ENCODE measurements at places on chromosomes 4 and X. TPM values are rescaled to one million over a fixed set of nuclear protein-coding genes. Genes with fewer than 3 reads are reported as not detected.

ELOVL6 gene
- 2.0 TPM for total RNA-seq

GRCh38 chr4:20252656-20253282, 1.1 kb downstream of the SLIT2 start:
- peaks cover 36% of the 10 kb centered on the region for H3K27me3 ChIP-seq
- H3K27ac ChIP-seq, result no peak overlapping the region
- no peak overlapping the region for H3K4me3 ChIP-seq
- H3K36me3 ChIP-seq, result no peaks in the 10 kb centered on the region
- no peak for DNase-seq

DNA sequence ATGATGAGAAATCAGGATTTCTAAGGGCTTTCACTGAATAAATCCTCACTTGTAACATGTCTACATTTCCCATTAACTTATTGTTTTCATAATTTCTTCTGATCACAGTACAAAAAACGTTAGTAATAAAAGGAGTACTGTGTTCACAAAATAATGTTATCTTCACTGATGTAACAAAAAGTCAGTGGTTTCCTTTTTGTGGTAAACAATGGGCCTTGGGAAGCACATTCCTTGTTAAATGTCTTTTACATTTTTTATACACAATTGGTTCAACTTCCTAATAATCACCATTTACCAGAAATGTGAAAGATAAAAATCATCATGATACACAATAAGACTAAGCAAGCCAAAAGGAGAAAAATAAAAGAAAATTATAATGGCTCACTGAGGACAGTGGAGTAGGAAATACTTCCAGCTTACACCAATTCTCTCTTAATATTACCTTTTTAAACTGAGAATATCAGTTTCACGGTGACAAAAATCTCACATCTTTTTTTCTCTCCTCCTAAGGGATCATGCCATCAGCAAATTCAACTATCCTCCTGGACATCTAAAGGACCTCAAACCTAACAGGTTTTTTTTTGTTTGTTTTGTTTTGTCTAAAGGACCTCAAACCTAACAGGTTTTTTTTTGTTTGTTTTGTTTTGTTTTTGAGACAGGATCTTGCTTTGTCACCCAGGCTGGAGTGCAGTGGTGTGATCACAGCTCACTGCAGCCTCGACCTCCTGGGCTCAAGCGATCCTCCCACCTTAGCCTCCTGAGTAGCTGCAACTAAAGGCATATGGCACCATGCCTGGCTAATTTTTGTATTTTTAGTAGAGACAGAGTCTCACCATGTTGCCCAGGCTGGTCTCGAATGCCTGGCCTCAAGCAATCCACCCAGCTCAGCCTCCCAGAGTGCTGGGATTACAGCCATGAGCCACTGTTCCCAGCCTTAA, 57.3 kb downstream of the FRYL start:
- H3K27ac ChIP-seq, result no peak overlapping the region
- H3K27me3 ChIP-seq, result no peaks in the 10 kb centered on the region
- peaks cover 7% of the 10 kb centered on the region for H3K4me1 ChIP-seq
- DNase-seq, result no peak
- no peak overlapping the region for H3K4me3 ChIP-seq
- no peaks in the 10 kb centered on the region for H3K36me3 ChIP-seq

TEC gene
- total RNA-seq, result 1.7 TPM

- H3K27ac ChIP-seq, result no peak overlapping the region
- no peaks in the 10 kb centered on the region for H3K36me3 ChIP-seq
- peaks cover 31% of the 10 kb centered on the region for H3K4me1 ChIP-seq
- no peak overlapping the region for H3K4me3 ChIP-seq
- DNase-seq, result no peak
Measured at GRCh38 chrX:49256268-49256995, 8.1 kb downstream of the FOXP3 start.

- H3K27me3 ChIP-seq, result no peaks in the 10 kb centered on the region
- H3K4me1 ChIP-seq, result no peaks in the 10 kb centered on the region
- DNase-seq, result no peak
- no peaks in the 10 kb centered on the region for H3K36me3 ChIP-seq
- no peak overlapping the region for H3K4me3 ChIP-seq
Measured at GRCh38 chr4:113358784-113359183, 309.3 kb downstream of the ANK2 start.

PALLD gene
- 0.56 TPM for total RNA-seq

DNA sequence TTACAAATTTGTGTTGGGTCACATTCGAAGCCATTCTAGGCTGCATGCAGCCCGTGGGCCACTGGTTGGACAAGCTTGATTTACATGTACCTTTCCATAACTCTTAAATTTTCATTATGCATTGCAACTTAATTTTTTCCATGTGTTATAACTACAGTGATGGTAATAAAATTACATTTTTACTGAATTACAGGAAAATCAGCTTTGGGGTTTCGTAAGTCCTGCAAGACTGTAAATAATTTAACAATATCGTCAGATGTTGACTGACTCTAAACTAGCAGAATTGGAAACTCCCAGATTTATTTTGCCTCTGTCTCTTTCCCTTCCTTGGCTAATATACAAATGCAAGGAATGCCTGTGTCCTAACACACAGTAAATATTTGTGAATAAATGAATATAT, 88.0 kb upstream of the RAPGEF2 start:
- H3K4me1 ChIP-seq, result no peaks in the 10 kb centered on the region
- H3K27ac ChIP-seq, result no peak overlapping the region
- no peaks in the 10 kb centered on the region for H3K36me3 ChIP-seq
- no peak for DNase-seq
- H3K4me3 ChIP-seq, result no peak overlapping the region

DNA sequence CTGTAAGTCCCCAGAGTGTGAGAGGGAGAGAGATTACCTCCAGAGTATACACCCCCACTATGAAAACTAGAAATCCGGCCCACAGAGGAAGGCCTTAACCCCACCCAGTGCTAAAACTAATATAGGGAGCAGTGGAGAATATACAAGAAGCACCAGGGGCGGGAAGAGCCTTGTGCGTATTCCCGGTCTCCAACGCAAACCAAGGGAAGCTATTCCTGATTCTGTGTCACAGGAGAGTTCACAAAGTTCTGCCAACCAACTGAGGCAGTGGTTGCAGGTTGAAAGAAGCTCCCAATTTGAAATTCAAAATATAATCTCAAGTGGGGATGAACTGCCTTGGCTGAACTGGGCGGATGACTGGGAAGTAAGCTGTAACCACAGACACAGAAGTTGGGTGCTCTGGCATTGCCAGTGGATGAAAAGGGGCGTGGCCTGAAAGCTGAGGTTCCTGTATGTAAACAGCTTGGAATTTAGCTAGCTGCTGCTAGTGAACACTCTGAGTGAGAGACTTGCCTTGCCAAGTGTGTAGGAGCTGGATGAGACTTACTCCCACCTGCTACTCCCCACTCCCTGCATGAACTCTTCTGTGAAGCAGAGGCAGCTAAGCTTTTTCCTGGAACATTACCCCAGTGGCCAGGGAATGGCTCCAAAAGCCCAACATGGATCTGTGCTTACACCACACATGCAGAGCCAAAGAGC, 32.7 kb downstream of the ELF2 start:
- peaks cover 3% of the 10 kb centered on the region for H3K4me1 ChIP-seq
- no peaks in the 10 kb centered on the region for H3K27me3 ChIP-seq
- H3K27ac ChIP-seq, result no peak overlapping the region
- no peaks in the 10 kb centered on the region for H3K36me3 ChIP-seq
- H3K4me3 ChIP-seq, result no peak overlapping the region

GRCh38 chrX:69543572-69543971, 39.4 kb downstream of the NALF2 start:
- H3K27ac ChIP-seq, result no peak overlapping the region
- no peaks in the 10 kb centered on the region for H3K36me3 ChIP-seq
- peaks cover 2% of the 10 kb centered on the region for H3K27me3 ChIP-seq
- no peak for DNase-seq

DNA sequence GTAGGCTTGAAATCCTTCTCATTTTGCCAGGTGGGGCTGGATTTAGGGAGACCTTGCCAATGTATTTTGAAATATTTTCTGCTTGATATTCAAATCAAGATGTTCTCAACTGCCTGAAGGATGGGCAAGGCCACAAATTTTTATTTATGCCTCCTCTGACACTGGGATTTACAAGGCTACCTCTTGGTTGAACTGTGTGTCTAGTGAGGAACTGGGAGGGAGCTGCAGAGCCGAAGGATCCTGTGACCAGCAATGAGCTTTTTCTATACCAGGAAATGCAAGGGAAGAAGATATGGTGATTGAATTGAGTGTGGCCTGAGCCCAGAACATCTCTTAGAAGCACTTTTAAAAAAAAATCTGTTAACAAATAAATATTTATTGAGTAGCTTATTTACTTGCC, 14.9 kb downstream of the VSIG1 start:
- H3K4me3 ChIP-seq, result no peak overlapping the region
- no peaks in the 10 kb centered on the region for H3K27me3 ChIP-seq
- DNase-seq, result no peak

DNA sequence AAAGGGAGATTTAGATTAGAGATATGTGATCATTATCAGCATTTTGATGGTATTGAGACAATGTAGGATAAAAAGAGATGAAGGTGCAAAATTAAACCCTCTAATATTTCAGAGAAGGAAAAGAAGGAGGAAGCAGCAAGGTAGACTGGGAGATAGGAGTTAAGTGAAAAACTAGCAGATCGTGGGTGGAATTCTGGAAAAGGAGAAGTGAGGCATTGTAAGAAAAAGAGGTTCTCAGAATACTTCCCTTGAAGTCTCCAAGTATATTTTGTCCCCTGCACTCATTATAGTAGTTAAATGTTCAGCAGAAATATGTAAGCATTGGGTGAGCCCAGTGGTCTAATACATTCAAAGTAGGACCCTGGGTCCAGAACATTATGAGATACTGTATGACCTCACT, 30.3 kb downstream of the COPS4 start:
- no peaks in the 10 kb centered on the region for H3K27me3 ChIP-seq
- DNase-seq, result no peak
- H3K4me1 ChIP-seq, result no peaks in the 10 kb centered on the region
- H3K36me3 ChIP-seq, result peaks cover 4% of the 10 kb centered on the region

DNA sequence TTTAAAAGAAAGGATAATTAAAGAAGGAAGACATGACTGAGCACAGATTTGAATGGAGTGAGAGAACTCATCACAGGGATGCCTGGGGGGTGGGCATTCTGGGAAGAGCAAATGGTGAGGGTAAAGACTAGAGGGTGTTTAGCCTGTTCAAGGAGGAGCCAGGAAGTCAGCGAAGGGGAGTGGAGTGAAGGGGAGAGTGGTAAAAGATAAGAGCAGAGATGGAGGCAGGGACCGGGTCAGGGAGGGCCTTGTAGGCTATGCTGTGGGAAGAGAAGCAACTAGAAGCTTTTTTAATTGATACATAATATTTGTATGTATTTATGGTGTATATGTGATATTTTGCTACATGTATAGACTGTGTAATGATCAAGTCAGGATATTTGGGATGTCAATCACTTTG, 2.2 kb upstream of the VGLL1 start:
- H3K27me3 ChIP-seq, result no peaks in the 10 kb centered on the region
- H3K36me3 ChIP-seq, result no peaks in the 10 kb centered on the region
- H3K27ac ChIP-seq, result no peak overlapping the region

KIT gene
- 3.6 TPM for total RNA-seq

DLG3 gene
- total RNA-seq, result 10.3 TPM

GRCh38 chrX:103776546-103776945, at the start of gene PLP1:
Gene PLP1, plus strand, starts transcription at chrX:103776840. Its CDS starts 156 bp downstream, at chrX:103776996.
- no peak within 1 kb of the TSS for H3K27ac ChIP-seq
- no peaks in the 10 kb centered on the region for H3K27me3 ChIP-seq
- no peaks in the 10 kb centered on the region for H3K4me1 ChIP-seq
- DNase-seq, result no peak
- no peak within 1 kb of the TSS for H3K4me3 ChIP-seq

DNA sequence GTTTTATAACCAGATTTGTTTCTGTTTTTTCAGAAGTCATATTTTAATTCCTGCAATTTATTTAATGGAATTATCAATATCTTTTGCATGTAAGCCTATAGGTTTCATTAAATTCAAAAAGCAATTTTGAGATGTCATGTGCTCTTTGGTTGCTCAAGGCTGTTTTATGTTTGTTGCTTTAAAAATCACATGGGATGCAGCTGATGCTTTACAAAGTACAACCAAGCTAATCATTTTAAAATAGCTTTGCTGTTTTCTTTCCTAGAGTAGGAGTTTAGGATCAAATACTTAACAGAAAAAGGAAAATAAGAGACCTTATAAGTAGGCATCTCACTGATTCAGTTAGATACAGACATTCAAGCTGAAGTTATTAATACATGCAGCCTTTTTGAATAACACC, 11.3 kb downstream of the CPEB2 start:
- no peaks in the 10 kb centered on the region for H3K4me1 ChIP-seq
- H3K36me3 ChIP-seq, result no peaks in the 10 kb centered on the region
- H3K27ac ChIP-seq, result no peak overlapping the region
- DNase-seq, result no peak
- H3K27me3 ChIP-seq, result no peaks in the 10 kb centered on the region

SLIT2 gene
- 0.03 TPM for total RNA-seq

GRCh38 chrX:55451626-55451989, 319 bp upstream of the MAGEH1 start:
- H3K27me3 ChIP-seq, result no peaks in the 10 kb centered on the region
- peaks cover 4% of the 10 kb centered on the region for H3K4me1 ChIP-seq
- no peaks in the 10 kb centered on the region for H3K36me3 ChIP-seq
- H3K4me3 ChIP-seq, result peak overlapping the region; percentile 88

DNA sequence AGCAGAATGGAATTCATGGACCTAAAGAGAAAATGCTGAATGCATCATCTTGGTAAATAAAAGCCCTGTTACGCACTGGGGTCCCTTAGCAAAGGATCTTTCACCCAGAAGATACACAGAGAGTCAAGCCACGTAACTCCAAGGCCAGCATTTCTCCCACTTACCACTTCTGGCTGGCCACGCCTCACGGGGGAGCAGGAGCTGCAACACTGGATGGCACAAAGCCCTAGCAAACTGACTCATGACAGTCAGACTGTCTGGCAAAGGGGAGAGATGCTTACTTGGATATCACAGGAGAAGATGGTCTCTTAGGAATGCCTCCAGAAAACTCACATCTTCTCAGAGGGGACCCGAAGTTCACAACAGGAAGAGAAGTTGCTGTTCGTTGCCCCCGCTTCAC, 51.4 kb upstream of the BCLAF3 start:
- no peak for DNase-seq
- no peak overlapping the region for H3K27ac ChIP-seq
- H3K4me3 ChIP-seq, result no peak overlapping the region
- no peaks in the 10 kb centered on the region for H3K36me3 ChIP-seq

DNA sequence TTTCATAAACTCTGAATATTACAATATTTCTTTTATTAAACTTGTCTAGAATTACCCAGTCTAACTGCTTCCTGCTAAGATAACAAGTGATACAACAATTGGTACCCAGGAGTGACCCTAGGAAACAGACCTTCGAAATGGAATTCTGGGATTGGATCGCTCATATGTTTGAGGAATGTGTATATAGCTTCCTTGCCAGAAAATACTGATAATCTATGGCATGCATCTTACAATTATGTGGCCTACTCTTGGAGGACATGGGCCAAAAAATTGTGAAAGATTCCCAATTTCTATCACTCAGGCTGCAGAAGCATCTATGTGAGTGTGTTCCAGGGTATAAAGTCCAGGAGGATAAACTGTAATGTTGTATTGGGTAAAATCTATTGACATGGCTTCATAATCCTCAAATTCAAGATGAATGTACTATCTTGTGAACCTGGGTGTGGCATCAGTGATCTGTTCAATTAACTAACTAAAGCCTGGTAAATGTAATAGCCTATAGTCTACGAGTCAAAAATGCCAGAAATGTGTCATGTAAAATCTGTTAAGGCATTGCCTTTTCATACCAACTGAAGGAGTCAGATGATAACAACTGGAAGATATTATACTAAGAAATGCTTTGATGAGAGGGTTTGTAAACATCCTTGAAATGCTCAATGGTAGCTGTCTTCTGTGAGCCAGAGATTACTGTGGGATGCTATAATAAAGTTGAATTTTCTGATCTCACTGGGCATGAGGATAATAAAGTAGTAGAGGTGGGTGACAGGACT, 1499.3 kb downstream of the PCDH7 start:
- H3K4me1 ChIP-seq, result no peaks in the 10 kb centered on the region
- H3K4me3 ChIP-seq, result no peak overlapping the region
- no peak for DNase-seq
- no peaks in the 10 kb centered on the region for H3K27me3 ChIP-seq
- no peak overlapping the region for H3K27ac ChIP-seq
- H3K36me3 ChIP-seq, result no peaks in the 10 kb centered on the region
